Stimulated activated CD8-positive, alpha-beta memory T cell treated with anti-CD3 and anti-CD28 coated beads, Interleukin-4, amount 100 ng/mL, for 1 hour (primary cell): ENCODE measurements at places on chromosomes 2 and 18.

DNA sequence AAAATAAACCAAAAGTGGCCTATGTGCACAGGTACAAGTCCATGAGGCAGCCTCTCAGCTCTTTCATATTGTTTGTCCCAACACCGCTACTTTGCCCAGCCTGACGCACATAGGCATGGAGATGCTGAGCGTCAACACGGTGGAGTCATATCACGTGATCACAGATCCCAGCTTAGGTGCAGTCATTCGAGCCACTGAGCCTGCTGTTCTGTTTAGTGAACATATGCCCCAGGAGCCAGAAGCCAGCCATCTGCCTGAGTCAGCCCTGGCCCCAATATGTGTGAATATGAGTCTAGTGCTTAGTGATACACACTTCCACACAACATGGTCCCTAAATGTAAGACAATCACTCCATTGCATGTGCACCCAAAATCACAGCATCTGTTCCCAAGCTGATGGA lies 88.2 kb upstream of the LCLAT1 start:
- no peak for DNase-seq

GRCh38 chr2:178271629-178272333 lies 77.5 kb downstream of the OSBPL6 start:
- DNase-seq, result no peak

DNA sequence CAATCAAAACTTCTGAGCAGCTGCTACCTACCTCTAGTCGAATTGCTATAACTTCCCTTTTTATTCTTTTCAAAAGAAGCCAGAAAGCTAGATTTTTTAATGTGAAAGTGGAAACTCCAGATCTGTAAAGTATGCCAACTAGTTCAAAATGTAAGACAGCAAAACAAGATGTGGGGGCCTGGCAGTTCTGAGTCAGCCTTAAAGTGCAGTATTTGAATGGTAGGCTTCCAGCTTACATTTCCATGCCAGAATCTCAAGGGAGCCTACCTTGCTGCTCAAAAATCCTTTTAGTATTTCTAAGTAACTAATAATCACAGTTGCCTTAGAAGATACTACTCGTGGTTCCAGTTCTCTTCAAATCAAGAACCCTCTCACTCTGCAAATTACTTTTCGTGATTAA lies 1288.7 kb downstream of the LRP1B start:
- no peak for DNase-seq

DNA sequence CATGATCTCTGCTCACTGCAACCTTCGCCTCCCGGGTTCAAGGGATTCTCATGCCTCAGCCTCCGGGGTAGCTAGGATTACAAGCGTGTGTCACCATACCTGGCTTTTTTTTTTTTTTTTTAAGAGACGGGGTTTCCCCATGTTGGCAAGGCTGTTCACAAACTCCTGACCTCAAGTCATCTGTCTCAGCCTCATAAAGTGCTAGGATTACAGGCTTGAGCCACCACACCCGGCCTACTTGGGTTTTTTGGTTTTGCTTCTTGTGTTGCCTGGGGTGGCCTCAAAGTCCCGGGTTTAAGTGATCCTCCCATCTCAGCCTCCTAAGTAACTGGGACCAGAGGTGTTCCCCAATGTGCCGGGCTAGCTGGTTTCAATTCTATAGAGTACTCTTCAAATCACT lies 64.6 kb downstream of the NAPG start:
- no peak for DNase-seq

DNA sequence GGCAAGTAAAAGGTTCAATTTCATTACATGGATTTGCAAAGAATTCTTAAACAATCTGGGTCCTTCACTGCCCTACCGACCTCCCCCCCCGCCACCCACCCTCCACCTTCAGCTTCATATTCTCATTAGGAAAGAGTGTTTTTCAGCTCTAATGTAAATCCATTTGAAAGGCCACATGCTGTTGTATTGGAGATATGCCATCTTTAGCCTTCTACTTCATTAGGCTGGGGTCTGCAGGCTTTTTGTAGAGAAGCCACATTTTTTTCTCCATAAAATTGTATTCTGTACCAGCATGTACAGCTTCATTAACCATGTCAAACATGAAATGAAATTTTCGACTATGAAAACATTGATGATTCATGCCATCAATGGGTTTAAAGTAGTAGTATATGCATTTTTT lies 42.8 kb upstream of the THUMPD2 start:
- DNase-seq, result no peak
